ENCODE measurements at places on chromosomes 1 and 21.

DNA sequence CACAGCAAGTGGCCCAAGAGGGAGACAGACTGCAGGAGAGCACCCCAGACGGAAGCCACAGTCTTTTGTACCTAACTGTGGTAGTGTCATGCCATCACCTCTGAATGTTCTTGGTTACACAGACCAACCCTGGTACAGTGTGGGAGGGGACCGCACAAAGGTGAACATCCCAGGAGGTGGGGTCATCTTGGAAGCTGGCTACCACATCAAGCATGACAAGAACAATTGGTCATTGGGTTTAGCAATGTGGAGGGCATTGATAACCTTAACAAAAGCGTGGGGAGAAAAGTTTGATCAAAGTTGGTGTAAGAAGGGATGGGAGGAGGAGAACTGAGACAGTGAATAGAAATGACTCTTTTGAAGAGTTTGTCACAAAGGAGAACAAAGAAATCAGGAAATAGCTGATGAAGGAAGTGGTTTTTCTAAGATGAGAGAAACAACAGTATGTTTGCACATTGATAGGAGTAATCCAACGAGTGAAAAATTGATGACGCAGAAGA lies 87.1 kb upstream of the CACNA1E start:
- DNase-seq = no peak

DNA sequence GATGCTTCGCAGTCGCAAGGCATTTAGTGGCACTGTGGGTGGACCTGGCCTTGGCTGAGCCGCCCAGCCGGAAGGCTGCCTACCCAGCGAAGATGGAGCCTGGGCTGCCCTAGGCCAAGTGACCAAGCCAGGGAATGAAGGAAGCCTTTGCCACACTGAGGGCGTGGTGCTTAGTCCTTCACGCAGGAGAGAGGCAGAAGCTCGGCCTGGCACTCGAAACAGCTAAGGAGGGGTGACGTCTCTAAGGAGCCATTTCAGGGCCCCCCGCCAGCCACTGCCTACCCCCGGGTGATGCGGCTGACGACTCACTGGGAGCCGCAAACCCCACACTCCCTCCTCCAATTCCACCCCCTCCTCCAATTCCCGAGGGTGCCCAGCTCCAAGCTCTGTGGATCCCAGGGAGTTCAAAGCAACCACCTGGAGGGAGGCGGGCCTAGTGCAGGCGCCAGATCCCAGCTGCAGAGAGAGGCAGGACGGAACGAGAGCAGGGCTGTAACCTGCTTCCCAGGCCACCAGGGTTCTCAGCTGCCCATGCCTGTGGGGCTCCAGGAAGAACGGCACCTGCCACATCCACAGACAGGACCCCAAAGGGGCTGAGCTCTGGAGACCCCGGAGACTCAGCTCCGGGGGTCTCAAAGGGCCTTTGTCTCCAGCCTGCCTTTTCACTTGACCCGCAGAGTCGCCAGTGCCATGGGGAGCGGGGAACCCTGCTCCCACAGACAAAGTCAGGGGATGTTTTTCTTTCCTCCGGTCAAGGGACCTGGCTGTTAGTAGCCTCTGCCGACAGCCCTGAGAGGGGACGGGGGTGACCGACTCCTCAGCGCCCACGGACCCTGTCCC lies 75.8 kb downstream of the ARHGEF16 start:
- peak; percentile 23 for DNase-seq

- no peak for DNase-seq
These were observed 17.0 kb downstream of the KLHDC8A start for GRCh38 chr1:205339717-205340116.

- DNase-seq = no peak
These were observed 27.9 kb downstream of the S1PR1 start for GRCh38 chr1:101264697-101265096.

- no peak for DNase-seq
These were observed 25.4 kb downstream of the SLC19A2 start for GRCh38 chr1:169460191-169460833.

- DNase-seq = no peak
These were observed 243.4 kb downstream of the NUF2 start for GRCh38 chr1:163565166-163565565.

DNA sequence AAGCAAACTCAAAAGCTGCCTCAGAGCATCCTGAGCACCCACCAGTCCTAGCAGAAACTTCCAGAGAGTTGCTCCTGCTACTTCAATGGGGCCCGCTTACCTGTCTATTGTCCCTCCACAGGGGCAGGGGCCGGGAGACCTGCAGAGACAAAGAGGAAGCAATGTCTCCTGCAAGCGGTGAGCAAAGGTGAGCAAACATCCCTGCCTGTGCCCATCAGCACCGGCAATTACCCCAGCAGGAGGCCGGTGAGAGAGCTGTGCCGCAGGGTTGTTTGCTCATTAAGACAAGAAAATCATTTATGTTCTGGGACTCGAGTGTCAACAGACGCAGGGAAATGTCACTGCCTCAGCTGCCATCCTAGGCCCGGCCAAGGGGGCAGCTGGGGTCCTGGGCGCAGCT lies 53.8 kb upstream of the TARDBP start:
- no peak for DNase-seq

GRCh38 chr1:212281590-212281989 lies 3.6 kb upstream of the PPP2R5A start:
- no peak for DNase-seq

DNA sequence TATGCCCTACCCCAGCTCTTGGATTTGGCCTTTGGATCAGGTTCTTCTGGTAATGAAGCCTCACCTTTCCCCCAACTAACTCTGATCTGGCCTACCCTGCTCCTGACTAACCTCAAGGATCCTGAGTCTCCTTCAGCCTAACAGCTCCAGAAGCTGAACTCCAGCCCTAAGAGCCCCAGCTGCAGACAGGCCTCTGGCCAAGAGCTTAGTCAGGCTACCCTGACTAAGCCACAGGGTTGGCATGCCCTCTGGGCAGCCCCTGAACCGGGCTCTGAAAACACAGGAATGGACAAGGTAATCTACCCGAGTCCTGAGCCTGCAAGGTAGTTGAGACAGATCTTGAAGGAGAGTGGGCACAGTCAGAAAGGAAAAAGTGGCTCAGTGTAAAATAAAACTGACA lies 29.4 kb downstream of the COA7 start:
- DNase-seq = no peak

- DNase-seq = no peak
These were observed 10.6 kb downstream of the RXRG start for GRCh38 chr1:165434281-165434680.

DNA sequence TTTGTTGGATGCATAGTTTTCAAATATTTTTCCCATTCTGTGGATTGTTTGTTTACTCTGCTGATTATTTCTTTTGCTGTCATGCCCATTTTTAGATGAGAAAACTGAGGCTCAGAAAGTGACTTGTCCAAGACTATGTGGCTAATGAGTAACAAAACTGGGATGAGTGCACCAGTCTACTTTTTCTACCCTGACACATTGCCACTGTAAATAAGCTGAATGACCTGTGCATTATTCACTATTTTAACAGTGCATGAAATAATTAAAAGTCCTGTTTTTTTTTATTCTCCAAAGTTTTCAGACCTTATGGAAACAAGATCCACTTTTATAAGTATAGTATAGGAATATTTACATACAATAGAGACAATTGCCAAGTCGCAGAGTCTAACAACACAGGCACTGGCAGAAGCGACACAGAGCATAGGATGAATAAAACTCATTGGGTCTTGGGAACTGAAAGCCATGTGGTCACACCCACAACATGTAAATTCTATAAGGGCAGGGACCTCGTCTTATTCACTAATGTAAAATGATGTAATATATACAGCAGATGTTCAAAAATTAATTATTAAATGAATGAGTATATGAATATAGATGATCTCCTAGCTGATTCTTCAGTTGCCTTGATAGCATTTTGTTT lies 45.2 kb downstream of the HLX start:
- DNase-seq = no peak

DNA sequence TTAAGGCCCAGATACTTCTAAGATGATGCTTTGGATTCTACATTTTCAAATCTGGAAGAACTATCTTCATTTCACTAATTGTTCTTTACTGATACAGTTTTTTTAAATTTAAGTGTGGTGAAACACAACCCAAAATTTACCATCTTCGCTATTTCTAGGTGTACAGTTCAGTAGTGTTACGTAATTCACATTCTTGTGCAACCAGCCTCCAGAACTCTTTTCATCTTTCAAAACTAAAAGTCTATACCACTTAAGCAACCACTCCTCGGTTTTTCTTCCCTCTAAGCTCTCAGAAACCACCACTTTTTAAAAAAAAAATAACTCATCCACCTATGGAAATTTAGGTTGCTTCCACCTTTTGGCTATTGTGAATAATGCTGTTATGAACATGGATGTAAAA lies 220.7 kb downstream of the PDE4B start:
- no peak for DNase-seq

DNA sequence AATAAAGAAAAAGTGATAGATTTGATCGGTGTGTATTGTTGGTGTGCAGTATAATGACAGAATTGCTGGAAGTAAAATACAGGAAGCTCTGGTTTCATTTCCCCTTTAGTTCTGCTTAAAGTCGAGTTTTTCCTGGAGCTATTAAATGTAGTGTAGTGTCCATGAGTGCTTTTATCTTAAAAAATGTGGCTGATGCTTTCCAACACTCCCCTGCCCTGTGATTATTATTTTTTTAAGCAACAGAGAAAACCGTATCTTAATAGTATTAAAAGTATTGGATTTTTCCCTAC lies 1.1 kb downstream of the LGALS8 start:
- DNase-seq = no peak

DNA sequence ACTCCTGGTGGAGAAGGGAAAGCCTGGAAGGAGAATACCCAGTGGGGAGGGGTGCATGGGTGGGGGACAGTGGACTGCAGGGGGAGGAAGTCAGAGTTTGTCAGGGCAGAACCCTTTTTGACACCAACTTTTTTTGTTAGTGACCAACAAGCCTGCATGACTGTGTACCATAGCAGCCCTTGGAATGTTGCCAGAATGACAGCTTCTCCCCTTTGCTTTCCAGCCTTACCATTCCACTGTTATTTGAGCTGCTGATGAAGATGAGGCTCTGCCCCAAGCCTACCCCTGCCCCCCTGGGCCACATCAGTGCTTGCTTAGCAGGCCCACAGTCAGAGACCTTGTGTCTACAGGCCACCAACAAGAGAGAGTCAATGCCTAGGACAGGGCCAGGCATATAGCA lies 341.2 kb downstream of the HHAT start:
- no peak for DNase-seq

- no peak for DNase-seq
These were observed 13.5 kb downstream of the TTC22 start for GRCh38 chr1:54787604-54788003.

DNA sequence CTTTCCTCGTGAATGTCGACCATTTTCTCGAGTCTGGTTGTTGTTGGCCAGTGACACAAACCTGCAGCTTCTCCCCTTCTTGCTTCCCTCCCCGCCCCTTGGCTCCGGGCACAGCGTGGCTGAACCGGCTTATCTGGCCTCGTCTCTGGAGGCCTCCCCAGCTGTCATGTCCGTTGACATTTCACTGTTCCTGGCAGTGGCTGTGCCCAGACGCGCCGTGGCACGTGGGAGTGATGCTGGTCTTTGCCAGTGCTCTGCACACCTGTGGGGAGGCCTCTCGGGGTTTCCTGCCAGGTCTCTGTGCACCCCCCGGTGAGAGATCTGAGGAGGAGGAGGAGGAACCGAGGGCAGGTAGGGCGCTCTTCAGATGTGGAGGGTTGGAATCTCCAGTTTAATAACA lies 23.7 kb downstream of the SKI start:
- DNase-seq = no peak

GRCh38 chr1:49307457-49307856 lies 530.8 kb upstream of the BEND5 start:
- DNase-seq = no peak

DNA sequence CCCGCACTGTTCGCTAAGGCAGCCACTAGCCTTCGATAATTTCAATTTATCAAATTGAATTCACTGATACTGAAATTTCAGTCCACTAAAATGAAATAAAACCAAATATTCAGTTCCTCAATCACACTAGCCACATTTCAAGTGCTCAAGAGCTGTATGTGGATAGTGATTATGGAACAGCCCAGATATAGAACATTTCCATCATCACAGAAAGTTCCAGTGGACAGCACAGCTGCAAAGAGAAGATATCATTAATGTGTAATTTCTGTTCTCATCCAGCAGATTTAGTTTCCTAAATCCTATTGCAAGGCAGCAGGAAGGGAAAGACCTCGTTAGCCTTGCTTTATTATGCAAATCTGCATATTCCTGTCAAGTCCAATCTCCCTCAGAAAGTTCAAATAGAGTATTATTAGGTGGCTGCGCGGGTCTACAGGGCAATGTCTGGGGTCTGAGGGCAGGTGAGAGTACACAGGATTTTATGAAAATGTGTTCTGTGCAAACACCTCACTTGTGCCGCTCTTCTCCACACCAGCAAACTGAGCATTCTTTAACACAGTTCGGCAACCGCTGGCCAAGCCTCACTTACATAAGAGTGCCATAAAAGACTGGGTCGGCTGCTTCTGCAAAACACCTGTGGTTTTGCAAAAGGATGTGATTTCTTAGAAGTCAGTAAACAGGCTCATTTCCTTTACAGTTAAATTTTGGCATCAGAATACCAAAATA lies 22.4 kb downstream of the CAPZB start:
- no peak for DNase-seq

GRCh38 chr1:209692296-209692695 lies 12.3 kb upstream of the HSD11B1 start:
- no peak for DNase-seq
